ENCODE measurements at places on chromosomes 5 and 9. TPM values are rescaled to one million over a fixed set of nuclear protein-coding genes. Genes with fewer than 3 reads are reported as not detected.
A peak's percentile ranks its signal among the peaks of the same experiment; 100 is the strongest.

- no peak for DNase-seq
Measured at GRCh38 chr5:160044967-160045366, 36.0 kb downstream of the TTC1 start.

DNA sequence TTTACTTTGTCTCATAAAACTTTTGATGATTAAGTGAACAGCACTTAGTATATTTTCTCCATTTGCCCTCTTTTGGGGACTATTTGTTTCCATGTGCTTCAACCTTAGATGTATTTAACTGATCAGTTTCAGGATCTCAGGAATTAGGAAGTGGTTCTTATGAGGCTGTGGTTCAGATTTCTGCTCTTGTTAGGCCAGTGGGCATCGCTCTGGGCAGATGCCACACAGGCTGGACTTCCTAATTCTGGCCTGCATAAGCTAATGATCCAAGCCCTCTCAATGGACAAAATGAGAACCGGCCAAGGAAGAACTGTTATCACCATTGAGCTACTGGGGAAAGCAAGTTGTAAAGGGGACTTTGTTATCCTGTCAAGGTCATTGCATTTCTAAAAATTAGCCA is 6.9 kb downstream of the ARHGAP26 start:
- DNase-seq, result no peak

- DNase-seq, result no peak
Measured at GRCh38 chr5:119270960-119271757, 84.7 kb upstream of the TNFAIP8 start.

DNA sequence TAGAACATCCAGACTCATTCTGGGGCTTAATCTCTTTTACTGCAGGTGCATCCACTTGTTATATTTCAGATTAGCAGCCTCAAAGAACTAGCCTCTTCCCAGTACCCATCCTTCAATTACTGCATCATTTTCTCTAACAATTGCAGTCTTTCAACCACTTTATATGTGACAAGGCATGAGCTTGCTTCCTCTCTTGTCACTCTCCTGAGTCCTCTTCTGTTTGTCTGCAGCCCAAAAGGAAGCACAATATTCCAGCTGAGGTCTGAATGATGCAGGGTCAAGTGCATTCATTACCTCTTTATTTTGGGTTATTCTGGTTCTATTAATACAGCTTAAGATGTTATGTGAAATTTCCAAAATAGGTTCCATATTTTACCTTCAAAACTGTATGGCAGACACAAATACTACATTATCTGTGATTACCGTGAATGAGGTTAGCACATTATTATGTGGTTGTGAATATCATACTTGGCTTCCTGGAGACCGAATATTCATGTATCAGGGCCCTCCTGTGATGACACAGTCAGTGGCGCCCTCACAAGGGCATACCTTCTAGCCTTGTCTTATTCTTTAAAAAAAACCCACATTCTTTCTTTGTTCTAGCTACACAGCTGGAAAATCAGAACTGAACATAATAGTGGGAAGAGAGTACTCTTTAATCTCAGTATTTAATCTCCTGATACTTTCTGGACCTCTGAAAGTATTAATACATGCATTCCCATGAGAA is 323.8 kb downstream of the PDE4D start:
- no peak for DNase-seq

- no peak for DNase-seq
Measured at GRCh38 chr9:68708513-68708912, 3.5 kb downstream of the PIP5K1B start.

- DNase-seq, result no peak
Measured at GRCh38 chr9:27393054-27393846, 96.3 kb upstream of the EQTN start.

GRCh38 chr5:63125392-63125791 is 546.8 kb downstream of the LRRC70 start:
- no peak for DNase-seq

DNA sequence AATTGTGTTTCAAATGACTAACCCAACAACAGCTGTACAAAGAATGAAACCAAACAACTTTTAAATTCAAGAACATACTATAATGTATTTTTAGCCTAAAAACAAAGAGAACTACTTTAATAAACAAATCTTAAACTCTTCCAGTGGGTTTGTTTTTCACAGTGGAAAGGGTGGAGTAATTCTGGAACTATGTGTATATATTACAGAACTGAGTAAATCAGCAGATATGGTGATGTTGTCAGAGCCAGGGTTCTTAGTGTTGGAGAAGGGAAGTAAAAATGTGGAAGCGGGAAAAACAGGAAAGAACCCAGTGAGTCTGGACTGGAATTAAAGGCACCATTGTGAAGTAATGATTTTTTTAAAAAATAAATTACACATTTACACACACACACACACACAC is 144.9 kb downstream of the CDK5RAP2 start:
- no peak for DNase-seq

GRCh38 chr9:20981486-20981885 is 50.0 kb downstream of the HACD4 start:
- DNase-seq, result no peak

- DNase-seq, result no peak
Measured at GRCh38 chr5:59097116-59097515, 514.2 kb downstream of the RAB3C start.

GRCh38 chr5:54807421-54807820 is 178.0 kb downstream of the ESM1 start:
- no peak for DNase-seq

DNA sequence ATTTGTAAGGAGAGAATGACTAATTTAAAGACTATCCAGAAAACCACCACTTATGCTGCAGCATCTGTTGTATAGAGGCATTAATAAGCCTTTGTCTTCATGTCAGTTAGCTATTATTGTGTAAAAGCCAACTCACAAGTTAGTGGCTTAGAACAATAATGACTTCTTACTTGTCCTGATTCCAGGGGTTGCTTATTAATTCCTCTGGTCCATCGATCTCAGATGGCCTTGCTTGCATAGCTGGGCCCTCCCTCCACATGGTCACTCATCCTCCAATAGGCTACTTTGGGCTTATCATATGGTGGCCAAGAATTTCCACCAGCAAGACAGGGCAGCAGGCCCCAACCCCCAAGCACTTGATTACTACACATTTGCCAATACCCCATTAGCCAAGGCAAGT is 44.5 kb upstream of the STK32A start:
- no peak for DNase-seq

GRCh38 chr9:98801561-98801960 is 5.2 kb upstream of the ANKS6 start:
- DNase-seq, result no peak

DNA sequence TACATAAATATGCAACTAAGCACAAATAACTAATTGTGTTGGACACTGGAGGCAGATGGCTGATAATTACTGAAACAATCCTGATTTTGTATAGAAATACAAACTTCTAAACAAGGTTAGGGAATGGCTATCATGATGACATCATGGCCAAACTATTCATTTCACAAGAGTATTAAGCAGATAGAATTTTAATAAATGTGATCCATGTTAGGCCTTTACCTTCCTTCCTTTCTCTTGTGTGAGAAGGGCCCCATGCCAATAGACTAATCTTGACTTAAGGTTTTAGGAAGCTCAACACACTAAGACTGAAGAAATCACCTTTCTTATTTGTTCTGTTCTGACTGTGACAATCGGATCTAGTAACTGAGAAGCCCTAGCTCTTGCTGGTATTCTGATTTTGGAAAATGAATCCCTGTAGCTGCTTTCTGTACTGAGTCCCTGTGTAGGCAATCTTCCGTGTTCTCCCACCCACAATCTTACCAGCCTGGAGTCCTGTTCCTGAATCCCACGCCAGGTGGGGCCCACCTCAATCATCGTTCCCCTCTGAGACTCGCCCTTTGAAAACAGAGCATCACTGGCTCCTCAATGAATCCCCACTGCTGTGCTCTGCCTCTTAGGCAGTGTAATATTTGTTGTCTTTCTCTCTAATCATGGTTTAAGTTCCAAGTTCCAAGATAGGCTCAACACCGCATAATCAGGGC is 168.7 kb upstream of the GNA14 start:
- DNase-seq, result no peak

DNA sequence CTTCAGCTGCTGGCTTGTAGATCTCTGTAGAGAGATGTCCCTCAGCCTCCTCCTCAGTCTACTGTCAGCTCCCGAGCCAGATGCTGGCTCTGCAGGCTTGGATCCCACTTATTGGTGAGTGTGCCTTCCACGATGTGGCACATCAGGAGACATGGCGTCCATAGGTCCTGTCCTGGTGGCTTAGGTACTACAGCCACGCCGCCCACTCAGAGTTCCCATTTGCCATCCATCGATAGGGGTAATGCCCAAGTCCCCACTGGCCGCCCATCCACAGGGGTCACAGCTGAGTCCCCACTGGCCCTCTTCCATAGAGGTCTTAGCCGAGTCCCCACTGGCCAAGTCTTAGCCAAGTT is 17.3 kb downstream of the EXOC3 start:
- no peak for DNase-seq

- peak; percentile 73 for DNase-seq
Measured at GRCh38 chr5:98933445-98934072, 4.8 kb upstream of the CHD1 start.

GRCh38 chr5:45694255-45694814 is 1.8 kb downstream of the HCN1 start:
- peak; percentile 19 for DNase-seq

- no peak for DNase-seq
Measured at GRCh38 chr5:181203093-181203711, 1.8 kb downstream of the TRIM7 start.

GRCh38 chr5:146788898-146789297 is 89.7 kb downstream of the PPP2R2B start:
- DNase-seq, result no peak

GRCh38 chr5:93588352-93589151 is 5.5 kb downstream of the NR2F1 start:
- no peak for DNase-seq

GRCh38 chr9:98523231-98523901 is 185.4 kb downstream of the GABBR2 start:
- no peak for DNase-seq

DNA sequence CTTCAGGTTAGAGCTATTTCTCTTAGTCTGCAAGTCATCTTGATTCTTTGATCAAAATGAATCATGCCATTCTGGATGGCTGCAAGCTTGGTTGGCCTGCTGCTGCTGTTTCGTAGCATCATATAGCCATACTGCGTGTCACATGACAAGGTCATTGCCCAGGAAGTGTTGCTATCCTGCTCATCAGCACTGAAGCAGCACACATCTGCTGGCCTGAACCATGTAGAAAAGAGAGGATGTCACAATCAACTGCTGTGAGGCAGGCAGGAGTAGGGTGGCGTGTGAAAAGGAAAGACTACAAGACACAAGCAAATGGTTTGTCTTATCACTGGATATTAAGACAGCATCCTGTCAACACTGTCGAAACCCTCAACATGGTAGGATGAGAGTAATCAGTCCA is 376.7 kb upstream of the RORB start:
- no peak for DNase-seq

- DNase-seq, result no peak
Measured at GRCh38 chr5:122751293-122751782, 23.5 kb upstream of the SNX2 start.

GRCh38 chr5:135691044-135691443 is 112.3 kb upstream of the CXCL14 start:
- no peak for DNase-seq

GRCh38 chr9:106878934-106879333 is 16.0 kb downstream of the ZNF462 start:
- peak; percentile 46 for DNase-seq

DNA sequence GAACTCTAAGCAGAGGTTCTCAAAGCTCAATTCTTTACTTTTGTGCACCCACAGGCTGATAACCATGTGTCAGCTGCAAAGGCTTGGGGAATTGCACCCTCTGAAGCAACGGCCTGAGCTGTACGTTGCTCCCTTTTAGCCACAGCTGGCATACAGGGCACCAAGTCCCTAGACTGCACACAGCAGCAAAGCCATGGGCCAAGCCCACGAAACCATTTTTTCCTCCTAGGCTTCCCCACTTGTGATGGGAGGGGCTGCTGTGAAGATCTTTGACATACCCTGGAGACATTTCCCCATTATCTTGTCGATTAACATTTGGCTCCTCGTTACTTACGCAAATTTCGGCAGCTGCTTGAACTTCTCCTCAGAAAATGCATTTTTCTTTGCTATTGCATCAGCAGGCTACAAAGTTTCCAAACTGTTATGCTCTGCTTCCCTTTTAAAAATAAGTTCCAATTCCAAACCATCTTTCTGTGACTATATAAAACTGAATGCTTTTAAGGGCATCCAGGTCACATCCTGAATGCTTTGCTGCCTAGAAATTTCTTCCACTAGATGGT is 23.0 kb downstream of the KIAA0825 start:
- DNase-seq, result no peak

- no peak for DNase-seq
Measured at GRCh38 chr5:56622141-56622540, 193.2 kb upstream of the MAP3K1 start.

DNA sequence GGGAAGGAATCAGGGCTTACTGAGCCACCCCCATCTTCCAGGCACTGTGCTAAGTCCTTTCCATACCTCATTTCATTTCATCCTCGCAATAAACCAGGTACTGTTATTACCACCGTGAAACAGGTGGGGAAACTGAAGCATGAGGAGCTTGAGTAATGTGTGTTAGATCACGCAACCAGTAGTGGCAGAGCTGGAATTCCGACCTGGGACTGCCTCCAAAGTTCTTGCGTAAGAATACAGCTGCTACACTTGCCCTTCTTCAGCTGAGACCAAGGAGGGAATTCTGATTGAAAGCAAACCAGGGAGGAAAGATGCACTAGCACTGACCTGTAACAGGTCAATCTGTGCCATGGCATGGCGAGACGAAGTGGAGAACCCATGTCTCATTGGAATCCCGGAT is 113.4 kb upstream of the MSX2 start:
- no peak for DNase-seq

- DNase-seq, result peak; percentile 35
Measured at GRCh38 chr5:32020271-32020670, 153.8 kb downstream of the GOLPH3 start.

DNA sequence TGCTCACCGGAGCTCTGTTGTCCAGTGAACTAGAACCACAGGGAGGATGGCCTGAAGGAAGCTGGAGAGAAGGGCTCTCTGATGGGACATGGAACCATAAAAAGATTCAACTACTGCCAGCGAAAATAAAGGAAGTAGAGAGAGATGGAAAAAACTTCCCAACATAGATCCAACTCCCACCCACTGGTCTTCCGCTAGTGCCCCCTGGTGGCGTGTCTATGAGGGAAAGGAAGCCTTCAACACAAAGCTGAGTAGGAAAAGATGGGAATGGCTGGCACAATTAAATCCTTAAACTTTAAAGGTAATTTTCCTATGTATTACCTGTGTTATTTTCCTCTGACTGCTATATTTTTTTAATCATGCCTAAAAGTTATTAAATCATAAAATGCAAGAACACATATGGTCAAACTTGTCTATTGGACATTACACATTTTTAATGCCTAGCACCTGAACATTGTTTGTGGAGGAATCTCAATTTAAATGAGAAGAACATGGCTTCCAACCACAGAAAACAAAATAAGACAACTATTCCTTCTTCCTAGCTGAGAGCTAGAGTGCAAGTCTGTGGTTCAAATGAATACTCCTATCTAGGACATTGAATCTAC is 51.5 kb downstream of the CEP120 start:
- peak; percentile 5 for DNase-seq

- no peak for DNase-seq
Measured at GRCh38 chr5:40112875-40113274, 566.8 kb upstream of the PTGER4 start.

The IPPK gene
- 10.2 TPM for total RNA-seq

The MARCOL gene
- not detected for total RNA-seq

The UGT3A2 gene
- total RNA-seq, result 0.54 TPM

The IFNB1 gene
- under 0.01 TPM for total RNA-seq

The MTX3 gene
- 3.0 TPM for total RNA-seq

The PCDHB10 gene
- under 0.01 TPM for total RNA-seq

The CEP78 gene
- total RNA-seq, result 8.6 TPM

The SLC1A1 gene
- not detected for total RNA-seq

The ARSI gene
- under 0.01 TPM for total RNA-seq

The GAPT gene
- 24.5 TPM for total RNA-seq

The TRAF2 gene
- 20.5 TPM for total RNA-seq

The SPATA31D4 gene
- not detected for total RNA-seq

Data from hematopoietic multipotent progenitor cell (in vitro differentiated cells).